ENCODE measurements at places on chromosomes 2 and 18. TPM values are rescaled to one million over a fixed set of nuclear protein-coding genes. Genes with fewer than 3 reads are reported as not detected.

DNA sequence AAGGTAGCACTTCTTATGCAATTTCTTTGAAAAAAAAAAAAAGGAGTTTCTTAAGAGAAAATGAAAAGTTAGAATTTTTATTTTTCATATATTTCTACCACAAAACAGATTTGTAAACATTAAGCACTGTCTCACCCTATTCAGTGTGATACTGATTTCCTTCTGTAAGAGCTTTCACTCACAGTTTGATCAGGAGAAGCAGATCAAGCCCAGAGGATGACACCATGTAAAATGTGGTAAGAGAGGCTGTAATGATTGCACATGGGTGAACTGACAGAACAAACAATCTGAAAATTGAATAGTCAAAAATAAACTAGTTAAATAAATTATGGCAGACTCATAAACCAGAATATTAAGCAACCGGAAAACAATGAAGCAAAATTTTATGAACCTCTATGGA, 54.5 kb downstream of the MEMO1 start:
- H3K36me3 ChIP-seq: no peaks in the 10 kb centered on the region
- H3K27me3 ChIP-seq: no peaks in the 10 kb centered on the region
- no peak overlapping the region for H3K4me3 ChIP-seq

DNA sequence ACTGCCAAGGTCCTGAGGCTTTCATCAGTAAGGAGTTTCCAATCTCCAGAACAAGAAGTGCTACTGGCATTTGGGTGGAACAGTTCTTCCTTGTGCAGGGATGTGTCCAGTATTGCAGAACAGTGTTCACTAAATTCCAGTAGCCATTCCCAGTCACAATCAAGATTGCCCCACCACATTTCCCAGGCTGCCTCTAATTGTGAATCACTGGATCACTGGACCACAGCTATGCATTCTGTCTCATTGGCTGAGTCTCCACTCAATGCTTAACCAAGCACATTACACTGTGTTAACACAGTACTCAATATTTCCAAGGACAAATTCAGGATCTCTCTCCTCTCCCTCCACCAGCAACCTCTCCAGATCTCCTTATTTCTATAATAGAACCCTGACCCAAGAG, 160.2 kb upstream of the CCDC150 start:
- no peaks in the 10 kb centered on the region for H3K4me1 ChIP-seq
- H3K27ac ChIP-seq: no peak overlapping the region
- H3K27me3 ChIP-seq: no peaks in the 10 kb centered on the region
- DNase-seq: no peak

DNA sequence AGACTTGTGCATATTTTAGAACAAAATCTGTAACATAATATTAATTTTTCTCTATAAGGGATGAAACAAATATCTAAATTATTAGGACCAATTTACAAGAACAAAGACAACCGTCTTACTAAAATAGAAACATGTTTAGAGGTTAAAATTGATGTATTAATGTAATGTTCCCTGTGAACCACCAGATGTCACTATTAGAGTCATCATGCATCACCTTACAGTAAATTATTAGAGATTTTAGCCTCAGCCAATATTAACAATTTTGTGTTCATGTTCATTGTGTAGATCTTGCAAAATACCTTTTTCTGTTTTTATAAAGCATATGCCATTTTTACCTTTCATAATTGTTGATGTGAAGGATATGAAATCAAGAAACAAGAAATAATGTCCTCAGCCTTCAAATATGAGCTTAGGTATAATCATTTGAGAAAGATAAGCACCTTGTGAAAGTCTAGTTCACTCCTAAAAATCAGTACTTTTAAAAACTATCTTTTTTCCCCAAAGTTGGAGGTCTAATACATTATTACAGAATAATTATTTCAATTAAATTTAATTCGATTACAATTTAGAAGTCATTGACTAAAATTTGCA, 344.3 kb upstream of the KCNH7 start:
- DNase-seq: peak; percentile 36
- no peak overlapping the region for H3K27ac ChIP-seq
- no peaks in the 10 kb centered on the region for H3K4me1 ChIP-seq
- H3K27me3 ChIP-seq: no peaks in the 10 kb centered on the region
- H3K4me3 ChIP-seq: no peak overlapping the region
- H3K36me3 ChIP-seq: no peaks in the 10 kb centered on the region

DNA sequence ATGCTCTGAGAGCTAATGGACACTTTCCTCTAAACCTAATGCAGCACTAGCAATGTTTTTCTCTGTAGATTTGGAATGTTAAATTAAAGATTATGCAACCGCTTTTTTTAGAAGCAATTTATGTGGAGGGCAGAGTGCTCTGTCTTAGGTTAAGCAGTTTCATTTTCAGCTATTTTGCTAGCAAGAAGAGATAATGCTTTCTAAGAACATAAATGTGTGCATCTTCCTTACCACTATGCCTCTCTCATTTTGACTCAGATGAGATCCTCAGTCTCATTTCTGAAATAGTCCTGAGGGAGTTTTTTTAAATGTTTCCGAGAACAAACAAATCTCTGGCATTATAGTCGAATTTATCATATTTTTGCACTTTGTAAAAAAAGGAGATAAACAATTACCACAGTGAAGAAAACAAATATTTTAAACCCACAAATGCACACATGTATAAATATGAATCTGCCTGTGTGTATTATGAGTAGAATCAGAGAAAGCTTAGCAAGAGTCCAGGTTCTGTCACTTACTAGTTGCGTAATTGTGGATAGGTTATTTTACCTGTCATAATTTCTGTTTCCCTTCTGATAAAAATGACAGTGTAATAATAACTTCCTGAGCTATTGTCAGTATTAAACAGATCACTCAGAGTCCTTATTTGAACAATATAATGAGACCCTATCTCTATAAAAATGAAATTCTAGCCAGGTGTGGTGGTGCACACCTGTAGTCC, 207.7 kb upstream of the CRIM1 start:
- H3K4me3 ChIP-seq: no peak overlapping the region
- no peaks in the 10 kb centered on the region for H3K36me3 ChIP-seq
- H3K4me1 ChIP-seq: no peaks in the 10 kb centered on the region
- H3K27me3 ChIP-seq: no peaks in the 10 kb centered on the region
- H3K27ac ChIP-seq: no peak overlapping the region
- DNase-seq: no peak

REG3G gene
- 8.8 TPM for total RNA-seq

DNA sequence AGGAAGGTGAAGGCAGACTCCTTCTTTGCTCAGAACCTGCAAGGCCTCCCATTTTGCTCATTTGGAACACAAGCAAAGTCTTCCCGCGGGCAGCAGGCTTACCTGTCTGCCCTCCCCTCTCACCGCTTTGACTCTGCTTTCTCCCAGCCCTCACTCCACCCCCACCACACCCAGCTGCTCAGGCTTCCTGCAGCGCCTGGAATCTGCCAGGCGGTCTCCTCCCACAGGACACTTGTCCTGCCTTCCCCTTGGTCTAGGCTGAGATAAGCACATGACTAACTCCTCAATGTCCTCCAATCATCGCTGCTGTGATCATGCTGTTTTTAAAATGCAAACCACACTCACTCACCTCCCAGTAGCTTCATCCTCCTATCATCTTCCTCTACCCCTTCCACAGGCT, 430.0 kb downstream of the ZNF516 start:
- no peaks in the 10 kb centered on the region for H3K4me1 ChIP-seq
- no peak overlapping the region for H3K4me3 ChIP-seq
- no peaks in the 10 kb centered on the region for H3K36me3 ChIP-seq
- no peaks in the 10 kb centered on the region for H3K27me3 ChIP-seq

GRCh38 chr2:45131587-45131986, 122.3 kb upstream of the SIX2 start:
- H3K27ac ChIP-seq: no peak overlapping the region
- H3K27me3 ChIP-seq: no peaks in the 10 kb centered on the region
- H3K4me1 ChIP-seq: no peaks in the 10 kb centered on the region
- no peak for DNase-seq
- no peak overlapping the region for H3K4me3 ChIP-seq
- no peaks in the 10 kb centered on the region for H3K36me3 ChIP-seq

RND3 gene
- 26.1 TPM for total RNA-seq

All from kidney (tissue), 22 donors.